Fibroblast of lung (primary cell): ENCODE measurements at places on chromosomes 2 and 18. TPM values are rescaled to one million over a fixed set of nuclear protein-coding genes. Genes with fewer than 3 reads are reported as not detected.

DNA sequence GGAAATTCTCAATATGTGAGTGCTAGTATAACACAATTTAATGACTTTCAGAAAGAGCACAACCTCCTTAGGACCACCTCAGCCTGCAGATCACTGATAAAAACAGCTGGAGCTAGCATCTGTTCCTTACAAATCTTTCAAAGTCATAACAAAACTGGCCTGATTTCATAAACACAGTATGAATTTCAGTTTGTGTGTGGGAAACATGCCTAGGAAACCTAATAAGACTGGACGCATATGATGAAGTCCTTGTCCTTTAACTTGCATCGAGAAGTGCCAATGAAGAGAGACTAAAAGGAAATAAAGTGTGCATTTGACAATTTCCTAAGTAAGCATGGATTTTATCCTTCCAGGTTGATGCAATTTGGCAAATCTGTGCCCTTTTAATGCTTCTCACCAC is 74.1 kb upstream of the KLHL14 start:
- no peak for DNase-seq

DNA sequence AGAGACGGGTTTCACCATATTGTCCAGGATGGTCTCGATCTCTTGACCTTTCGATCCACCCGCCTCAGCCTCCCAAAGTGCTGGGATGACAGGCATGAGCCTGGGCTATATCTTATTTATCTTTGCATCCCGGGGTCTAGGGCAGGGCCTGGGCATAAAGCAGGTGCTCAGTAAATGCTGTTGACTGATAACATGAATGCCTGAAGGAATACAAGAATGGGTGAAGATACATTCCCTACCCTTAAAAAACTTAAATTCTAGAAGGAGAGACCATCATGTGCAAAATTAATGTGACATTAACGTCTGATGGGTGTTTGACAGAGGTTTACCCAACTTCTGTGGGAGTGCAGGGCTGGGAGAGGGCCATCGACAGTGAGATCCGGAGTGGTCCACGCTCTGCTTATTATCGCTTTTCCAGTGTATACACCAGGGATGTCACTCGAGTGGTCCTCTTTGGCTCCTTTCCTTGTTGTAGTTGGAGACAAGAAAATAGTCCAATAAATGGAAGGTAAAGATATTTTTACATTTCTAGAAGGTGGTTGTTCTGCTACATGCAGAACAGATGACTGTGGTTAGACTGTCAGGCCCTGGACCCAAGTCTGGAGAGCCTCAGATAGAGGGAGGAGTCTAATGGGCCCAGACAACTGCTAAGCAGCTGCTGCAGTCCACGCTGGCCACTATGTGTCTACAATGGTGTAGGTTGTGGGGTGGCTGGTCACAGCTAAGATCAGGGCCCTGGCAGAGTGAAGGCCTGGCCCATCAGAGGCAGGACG is 131.7 kb downstream of the MYCN start:
- DNase-seq, result no peak

RASGRP3 gene
- total RNA-seq, result 0.26 and 0.50 TPM in 2 replicates

GRCh38 chr2:88265352-88266303 is 95.5 kb downstream of the THNSL2 start:
- peak; percentile 18 for DNase-seq

DNA sequence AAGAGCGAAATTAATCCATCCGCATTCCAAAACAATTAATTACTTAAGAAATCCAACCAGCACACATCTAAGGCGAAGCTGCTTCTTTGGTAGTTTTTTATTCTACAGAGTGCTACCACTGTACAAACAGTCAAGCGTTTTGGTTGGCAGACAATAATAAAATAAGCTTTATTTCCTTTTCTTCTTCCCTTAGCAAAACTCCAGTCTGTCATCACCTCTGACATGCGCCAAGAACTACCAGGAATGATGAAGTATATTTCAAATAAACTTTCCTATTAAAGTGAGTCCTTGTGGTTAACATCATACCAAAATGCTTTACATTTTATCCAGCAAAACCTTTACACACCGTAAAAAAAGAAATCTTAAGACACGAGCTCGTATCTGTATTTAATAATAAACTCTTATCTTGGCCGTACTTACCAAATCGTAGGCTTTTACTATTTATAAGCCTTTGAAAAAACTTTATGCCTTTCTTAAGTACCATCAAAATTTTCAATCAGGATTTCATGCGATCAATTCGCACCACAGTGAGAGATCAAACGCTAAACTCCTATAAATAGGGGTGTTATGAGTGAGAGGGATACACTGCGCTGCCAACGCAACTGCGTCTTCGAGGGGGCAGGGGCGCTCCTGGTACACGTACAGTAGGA is 1.3 kb downstream of the ATL2 start:
- DNase-seq, result peak; percentile 27

DNA sequence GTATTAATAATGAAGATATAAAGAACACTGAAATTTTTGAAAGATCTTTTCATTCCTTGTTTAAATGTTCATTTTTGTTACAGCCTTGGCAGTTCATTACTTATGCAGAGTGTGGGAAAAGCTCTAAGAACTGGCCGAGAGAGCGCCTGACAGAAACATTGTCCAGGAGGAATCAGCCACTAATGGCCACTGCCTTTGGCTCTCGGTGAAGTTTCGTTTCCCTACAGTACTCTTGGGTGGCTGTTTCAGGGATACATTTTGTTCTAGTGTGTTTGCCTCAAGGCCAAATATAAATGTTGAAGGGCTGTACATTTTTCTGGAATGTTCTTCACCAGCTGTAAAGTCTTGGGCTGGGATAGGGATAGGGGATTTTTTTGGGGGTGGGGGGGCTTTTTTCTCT is 10.7 kb downstream of the SPTBN1 start:
- DNase-seq, result no peak

GRCh38 chr2:15205562-15205961 is 355.6 kb downstream of the NBAS start:
- DNase-seq, result no peak

TMEM200C gene
- total RNA-seq, result 0.17 and 0.26 TPM in 2 replicates

MAL gene
- under 0.01 TPM in 1 of 2 replicates, not detected in the other for total RNA-seq
